ENCODE measurements at places on chromosomes 12 and 14.

DNA sequence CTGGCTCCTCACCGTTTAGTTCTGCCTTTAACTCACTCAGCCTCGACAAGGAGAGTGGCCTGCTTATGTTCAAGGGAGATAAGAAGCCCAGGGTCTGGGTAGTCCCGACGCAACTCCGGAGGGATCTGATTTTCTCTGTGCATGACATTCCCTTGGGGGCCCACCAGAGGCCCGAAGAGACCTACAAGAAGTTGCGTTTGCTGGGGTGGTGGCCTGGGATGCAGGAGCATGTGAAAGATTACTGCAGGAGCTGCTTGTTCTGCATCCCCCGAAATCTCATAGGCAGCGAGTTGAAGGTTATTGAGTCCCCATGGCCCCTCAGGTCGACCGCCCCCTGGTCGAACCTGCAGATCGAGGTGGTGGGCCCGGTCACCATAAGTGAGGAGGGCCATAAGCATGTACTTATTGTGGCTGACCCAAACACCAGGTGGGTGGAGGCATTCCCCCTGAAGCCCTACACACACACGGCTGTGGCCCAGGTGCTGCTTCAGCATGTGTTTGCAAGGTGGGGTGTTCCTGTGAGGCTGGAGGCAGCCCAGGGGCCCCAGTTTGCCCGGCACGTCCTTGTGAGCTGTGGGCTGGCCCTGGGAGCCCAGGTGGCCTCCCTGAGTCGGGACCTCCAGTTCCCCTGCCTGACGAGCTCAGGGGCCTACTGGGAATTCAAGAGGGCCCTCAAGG, 13.1 kb downstream of the CBLN3 start:
- no peak for DNase-seq

DNA sequence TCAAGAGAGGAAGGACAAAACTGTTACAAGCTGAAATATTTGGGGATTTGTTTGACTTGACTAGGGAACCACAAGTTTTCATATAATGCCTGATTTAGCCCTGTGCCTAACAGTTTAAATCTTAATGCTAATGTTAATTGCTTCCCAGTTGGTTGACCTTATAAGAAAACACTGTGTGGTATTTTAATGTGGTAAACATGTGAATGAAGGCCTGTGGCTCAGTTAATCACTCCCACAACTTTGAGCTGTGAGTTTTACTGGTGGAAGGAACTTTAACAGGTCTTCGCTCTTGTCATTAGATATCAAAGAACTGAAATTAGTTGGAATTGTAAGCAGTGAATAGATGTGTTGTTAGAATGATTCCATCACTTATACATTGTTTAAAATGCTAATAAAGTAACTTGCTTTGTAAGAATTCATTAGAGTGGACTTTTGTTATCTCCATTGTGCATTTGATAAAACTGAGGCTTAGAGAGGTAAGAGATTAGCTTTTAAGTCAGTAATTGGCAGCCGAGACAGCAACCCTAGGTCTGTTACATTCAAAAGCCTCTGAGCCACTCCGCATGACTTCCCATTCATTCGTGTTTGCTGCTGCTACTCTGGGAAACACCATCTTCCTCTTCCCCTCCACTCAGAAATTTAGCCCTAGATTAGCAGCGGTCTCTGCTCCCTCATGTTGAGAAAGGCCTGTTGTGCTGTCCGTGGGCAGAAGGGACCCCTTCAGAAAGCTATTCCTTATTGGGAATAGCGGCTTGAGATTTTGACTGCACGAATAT, 1.0 kb upstream of the TBK1 start:
- DNase-seq: no peak

DNA sequence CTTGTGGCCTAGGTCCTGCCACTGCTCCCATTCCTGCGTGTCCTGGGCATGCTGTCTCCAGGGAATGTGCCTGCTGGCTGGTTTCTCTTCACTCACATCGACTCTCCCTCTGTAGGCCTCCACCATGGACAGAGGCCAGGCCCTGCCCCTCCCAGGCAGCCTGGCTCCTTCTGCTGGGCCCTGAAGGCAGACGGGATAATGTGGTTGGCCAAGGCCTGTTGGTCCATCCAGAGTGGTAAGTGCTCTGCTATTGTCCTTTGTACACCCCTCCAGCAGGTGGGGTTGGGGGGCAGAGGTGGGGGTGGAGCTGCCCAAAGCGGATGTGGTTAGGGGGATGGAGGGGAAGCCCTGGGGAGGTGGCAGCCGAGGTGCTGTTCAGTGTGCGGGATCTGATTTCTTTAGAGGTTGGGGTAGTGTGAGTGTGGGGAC, 9.5 kb upstream of the NR4A1 start:
- no peak for DNase-seq

GRCh38 chr12:94033101-94033500, 115.3 kb upstream of the PLXNC1 start:
- DNase-seq: no peak

GRCh38 chr14:64069634-64070359, 217.0 kb downstream of the SYNE2 start:
- no peak for DNase-seq

DNA sequence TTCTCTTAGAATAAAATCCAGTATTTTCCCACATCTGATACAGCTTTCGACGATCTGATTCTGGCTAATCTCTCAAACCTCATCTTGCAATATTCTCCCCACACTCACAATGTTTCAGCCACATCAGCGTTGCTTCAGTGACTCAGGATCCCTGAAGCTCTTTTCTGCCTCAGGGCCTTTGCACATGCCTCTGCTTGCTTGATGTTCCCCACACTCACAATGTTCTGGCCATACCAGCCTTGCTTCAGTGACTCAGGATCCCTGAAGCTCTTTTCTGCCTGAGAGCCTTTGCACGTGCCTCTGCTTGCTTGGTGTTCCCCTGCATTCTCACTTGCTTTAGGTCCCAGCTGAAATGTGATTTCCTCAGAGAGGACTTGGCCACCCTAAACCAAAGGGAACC, 2.6 kb downstream of the C12orf42 start:
- no peak for DNase-seq

GRCh38 chr12:25384038-25384892, 133.5 kb upstream of the KRAS start:
- DNase-seq: no peak

DNA sequence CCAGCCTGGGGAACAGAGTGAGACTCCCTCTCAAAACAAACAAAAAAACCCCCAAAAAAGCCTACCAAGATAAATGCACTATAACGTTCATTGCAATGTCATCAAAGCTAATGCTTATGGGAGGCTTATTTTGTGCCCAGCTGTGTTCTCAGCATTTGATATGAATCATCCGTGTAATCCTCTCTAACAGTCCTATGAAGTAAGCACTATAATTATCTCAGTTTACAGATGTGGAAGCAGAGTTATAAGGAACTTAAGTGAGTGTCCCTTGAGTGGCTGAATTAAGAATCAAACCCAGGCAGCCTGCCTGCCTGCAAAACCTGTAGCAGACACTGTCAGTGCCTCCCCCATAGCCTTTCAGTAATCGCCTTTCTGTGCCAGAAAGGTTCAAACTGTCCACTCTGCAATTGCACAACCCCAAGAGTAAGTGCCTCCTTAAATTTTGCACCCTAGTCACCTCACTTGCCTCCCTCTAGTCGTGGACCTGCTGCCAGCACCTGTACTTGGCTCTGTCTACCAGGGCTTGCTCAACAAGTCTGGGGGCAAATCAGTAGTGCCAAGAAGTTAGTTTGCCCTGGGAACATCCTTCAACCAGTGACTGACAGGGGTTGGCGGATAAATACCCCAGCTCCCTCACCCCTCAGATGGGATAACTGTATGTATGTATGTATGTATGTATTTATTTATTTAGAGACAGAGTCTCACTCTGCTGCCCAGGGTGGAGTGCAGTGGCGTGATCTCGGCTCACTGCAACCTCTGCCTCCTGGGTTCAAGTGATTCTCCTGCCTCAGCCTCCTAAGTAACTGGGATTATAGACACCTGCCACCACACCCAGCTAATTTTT, 23.8 kb upstream of the PPP1CC start:
- DNase-seq: no peak

DNA sequence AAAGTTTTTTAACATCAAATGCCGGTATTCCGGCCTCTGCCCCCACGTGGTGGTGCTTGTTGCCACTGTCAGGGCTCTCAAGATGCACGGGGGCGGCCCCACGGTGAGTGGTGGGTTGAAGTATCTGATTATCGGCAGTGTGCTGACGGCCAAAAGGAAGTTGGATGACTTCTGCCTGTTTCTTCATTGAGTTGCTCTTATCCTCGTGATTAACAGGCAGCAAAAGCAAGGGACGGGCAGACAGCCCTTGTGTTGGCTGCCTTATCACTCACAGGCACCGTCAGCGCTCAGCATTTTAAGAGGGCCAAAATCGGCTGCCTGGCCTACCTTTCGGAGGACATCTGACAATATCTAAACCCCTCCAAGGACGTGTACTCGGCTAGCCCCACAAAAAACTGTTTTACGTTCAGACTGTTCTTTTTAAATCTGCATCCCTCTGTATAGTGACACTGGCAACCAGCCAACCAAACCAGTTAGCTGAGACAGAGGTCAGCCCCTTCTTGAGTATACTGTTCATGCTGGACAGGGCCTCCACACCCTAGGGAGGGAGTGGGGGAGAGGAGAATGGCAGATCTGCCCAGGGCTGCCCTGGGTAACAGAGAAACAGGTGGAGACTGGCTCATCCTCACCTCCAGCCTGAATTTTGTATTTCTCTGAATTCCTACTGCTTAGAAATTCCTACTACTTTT, 22.9 kb upstream of the AKAP5 start:
- no peak for DNase-seq

- DNase-seq: no peak
These were observed 80.7 kb upstream of the METAP2 start for GRCh38 chr12:95393191-95393790.

- no peak for DNase-seq
These were observed 33.6 kb upstream of the COX6A1 start for GRCh38 chr12:120404271-120404670.

GRCh38 chr14:103343164-103343879, 9.3 kb downstream of the EIF5 start:
- DNase-seq: no peak

- DNase-seq: no peak
These were observed 256.3 kb upstream of the SFSWAP start for GRCh38 chr12:131454418-131455217.

- DNase-seq: no peak
These were observed 3.1 kb upstream of the KIF26A start for GRCh38 chr14:104135121-104135903.

DNA sequence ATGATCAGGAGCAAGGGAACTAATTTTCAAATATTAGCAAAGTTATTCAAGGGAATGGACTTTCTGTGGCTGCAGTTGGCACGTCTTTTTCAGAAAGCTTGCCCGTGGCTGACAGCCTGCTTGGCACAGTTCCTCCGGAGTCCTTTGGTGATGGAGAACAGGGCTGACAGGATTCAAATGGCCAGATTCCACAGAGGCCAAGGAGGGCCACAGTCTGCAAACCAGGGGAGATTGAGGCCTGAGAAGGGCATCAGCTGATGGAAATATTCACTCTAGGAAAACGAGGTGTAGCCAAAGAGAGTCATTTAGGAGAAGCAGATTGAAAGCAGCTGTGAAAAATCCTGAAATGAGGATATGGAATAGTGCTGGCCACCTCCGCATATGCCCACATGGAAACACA, 178.3 kb downstream of the EMP1 start:
- no peak for DNase-seq

Measured in T1000 (cell line).